ENCODE measurements at places on chromosomes 2 and 18.

DNA sequence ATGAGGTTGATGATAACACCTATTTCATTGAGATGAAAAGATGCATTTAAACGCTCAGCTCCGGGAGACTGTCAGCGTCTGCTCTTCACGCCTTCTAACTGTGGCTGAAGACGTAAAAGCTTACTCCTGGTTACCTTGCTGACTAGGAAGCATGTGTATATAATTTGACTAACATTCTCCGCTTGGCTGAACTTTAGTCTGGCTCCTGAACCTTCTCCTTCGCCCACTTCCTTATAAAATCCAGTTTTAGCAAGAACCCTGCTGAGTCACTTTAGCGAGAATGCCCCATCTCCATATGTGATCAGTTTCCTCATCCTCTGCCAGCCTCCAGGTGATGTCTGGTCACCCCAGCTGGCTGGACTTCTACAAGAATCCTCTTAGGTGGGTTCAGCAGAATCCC, 12.7 kb upstream of the CREG2 start:
- DNase-seq, result no peak

DNA sequence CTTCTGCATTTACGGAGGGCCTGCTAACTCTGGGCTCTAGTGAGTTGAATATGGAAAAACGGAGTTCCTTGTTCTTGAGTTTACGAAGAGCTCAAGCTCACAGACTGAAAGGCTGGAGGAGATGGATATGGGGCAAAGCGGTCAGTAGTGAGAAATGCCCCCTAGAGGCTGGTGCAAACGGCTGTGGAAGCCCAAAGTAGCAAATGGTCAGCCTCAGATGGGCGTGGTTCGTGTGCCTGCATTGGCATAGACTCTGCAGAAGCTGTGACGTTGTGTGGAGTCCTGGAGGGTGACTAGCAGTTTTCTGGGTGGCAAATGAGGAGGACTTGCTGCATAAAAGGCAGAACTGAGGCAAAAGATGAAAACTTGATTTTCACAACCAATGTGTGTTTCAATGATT, 93.6 kb upstream of the TWIST2 start:
- no peak for DNase-seq

GRCh38 chr2:211503856-211504255, 947.5 kb downstream of the CPS1 start:
- DNase-seq, result no peak

- DNase-seq, result no peak
Measured at GRCh38 chr2:95234816-95235215, 27.5 kb downstream of the ZNF892 start.

DNA sequence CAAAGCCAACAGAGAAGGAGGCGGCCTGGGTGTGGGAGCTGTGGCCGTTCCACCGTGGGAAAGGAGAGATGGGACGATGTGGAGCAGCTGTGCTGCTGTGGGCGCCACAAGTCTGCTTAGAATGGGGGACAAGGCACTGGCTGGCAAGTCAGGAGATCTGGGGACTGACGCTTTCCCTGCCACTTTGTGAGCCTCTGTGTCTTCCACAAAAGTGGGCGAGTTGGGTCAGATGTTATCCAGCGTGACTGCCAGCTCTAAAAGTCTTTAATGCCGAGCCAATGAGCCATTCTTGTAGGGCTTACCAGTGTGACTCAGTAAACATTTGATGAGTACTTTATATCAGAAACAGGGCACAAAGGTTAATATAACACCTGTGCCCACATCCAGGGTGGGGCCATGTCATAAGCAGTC, 113.6 kb upstream of the MGAT5 start:
- no peak for DNase-seq

GRCh38 chr2:144498277-144498676, 21.6 kb downstream of the ZEB2 start:
- no peak for DNase-seq

- no peak for DNase-seq
Measured at GRCh38 chr2:9985531-9986328, 34.2 kb downstream of the GRHL1 start.

GRCh38 chr2:10530607-10531239, 82.6 kb upstream of the ODC1 start:
- no peak for DNase-seq

- no peak for DNase-seq
Measured at GRCh38 chr2:74498500-74499266, 720 bp downstream of the LBX2 start.

DNA sequence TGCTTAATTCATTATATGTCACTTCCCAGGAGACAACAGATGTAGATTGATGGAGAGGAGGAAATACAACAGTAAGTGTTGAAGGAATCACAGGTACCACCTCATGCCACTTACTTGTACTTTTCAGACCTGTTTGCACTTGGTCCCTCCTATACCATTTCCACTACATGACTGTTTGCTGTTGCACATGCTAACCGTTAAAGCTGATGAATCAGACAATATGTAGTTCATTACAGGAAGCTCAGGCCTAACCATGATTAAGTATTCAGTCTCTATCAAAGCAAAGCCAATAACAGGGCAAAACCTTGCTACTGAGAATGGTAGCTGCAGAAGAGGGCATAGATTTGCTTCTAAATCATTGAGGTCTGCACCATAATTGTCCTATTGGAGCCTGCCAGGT, 30.2 kb upstream of the GRP start:
- DNase-seq, result no peak

DNA sequence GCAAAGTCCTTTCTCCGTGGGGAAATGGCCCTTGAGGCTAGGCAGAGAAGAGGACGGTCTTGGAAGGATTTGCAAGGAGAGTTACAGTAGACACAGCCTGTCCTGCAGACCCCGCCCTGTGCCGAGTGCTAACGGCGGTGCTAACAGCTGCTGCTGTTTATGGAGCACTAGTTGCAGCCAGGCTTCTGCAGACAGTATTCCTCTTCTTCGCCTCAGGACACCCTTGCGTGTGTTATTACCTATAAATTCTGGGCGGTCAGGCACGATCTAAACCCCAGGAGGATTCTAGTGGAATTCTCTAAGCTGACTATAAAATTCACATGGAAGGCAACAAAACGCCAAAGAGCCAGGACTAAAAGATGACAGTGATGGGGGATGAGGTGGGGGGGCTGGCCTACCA, 139.8 kb downstream of the GLI2 start:
- DNase-seq, result no peak

- no peak for DNase-seq
Measured at GRCh38 chr2:221235941-221236340, 336.2 kb downstream of the EPHA4 start.

GRCh38 chr18:8084160-8084559, 517.0 kb downstream of the PTPRM start:
- DNase-seq, result no peak

DNA sequence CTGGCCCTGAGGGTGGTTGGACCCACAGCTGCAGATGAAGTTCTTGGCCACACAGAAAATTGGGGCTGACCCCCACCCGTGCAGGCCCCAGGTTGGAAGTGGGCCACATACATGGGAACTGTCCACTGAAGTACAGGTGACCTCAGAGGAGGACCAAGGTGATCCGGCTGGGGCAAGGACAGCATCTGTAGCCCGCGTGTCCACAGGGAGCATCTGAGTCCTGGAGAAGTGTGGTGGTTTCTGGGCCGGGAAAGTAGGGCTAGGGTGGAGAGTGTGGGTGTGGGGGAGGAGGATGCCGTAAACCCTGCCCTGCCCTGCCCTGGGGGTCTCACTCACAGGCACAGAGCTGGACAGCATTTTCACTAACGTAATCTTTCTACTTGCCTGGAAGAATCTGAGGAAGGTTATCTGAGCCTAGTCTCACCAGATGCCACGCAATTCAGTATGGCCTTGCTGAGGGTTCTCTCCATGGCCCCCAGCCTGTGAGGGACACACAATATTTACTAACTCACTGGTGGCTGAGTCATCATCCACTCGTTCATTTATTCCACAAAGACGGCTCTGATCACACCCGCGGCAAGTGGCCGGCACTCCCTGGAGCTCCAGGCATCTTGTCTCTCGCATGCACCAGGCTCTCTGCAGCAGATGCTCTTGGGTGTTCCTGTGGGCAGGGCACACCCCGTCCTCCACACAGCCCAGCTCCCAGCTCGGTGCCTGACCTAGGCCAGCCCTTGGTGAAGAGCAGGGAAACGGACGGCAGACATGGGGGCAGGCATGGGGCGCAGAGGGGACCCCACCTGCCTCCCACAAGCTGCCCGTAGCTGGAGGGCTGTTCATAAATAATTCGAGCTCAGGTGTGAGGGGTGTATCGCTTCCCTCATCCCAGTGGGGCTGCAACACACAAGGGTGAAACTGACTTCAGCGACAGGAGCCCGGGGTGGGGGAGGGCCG, 51.2 kb downstream of the INHBB start:
- no peak for DNase-seq

DNA sequence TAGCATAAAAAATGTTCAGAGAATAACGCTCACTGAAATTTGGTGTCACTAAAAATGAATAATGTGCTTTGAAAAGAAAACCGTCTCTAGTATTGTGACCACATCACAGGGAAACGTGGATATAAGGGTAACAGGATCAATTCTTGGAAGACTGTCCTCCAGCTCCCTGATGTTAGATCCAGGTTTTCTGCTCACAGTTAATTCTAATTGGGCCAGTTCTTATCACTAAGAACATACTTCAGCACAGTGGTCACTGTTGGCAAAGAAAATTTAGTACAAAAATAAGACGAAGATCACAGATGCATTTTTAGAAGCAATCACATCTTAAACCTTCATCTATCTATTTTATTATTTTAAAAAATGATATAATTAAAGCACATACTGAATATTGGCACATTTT, 57.0 kb upstream of the CD226 start:
- no peak for DNase-seq

DNA sequence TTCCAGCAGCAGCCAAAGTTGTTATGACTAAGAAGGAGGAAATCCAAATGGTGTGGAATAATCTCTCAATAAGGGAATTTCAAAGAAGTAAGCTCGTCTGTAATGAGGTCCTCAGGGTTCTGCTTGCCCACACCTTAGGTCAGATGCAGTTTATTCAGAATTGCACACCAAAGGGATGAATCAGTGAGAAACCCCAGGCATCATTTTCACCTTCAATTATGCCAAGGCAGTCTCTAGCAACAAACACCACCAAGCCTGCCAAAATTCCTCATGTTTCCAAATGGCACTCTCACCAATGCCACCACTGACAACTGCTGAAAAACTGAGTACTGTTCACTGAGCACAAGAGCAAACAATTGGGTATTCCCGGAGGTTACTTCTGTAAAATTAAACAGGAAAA, 43.6 kb downstream of the KCNG3 start:
- DNase-seq, result no peak

- DNase-seq, result no peak
Measured at GRCh38 chr2:65536596-65536995, 104.2 kb upstream of the SPRED2 start.

- DNase-seq, result no peak
Measured at GRCh38 chr18:73151086-73151485, 283.3 kb upstream of the NETO1 start.

DNA sequence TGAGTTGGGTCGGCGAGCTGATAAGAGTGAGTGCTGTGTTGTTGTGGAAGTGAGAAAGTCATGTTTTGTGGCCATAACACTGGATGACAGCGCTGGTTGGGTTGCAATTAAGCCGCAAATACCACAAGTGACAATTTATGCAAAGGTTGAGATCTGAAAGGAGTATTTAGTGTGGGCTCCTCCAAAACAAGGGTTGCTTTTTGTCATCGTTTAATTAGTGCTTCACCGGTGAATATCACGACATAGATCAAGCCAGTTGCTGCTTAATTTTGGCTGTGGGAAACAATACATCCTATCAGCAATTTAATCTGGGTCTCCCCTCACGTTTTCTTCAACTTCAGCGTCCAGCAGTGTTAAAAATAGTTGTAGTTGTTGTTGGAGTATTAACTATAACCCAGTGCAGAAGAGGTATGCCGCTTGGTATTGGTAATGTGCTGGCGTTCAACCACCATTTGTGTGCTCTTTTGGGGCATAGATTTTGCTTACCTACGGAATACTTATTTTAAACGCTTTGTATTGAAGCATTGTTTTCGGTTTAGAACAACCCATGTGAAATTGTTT, 662 bp downstream of the ACVR2A start:
- DNase-seq, result no peak

DNA sequence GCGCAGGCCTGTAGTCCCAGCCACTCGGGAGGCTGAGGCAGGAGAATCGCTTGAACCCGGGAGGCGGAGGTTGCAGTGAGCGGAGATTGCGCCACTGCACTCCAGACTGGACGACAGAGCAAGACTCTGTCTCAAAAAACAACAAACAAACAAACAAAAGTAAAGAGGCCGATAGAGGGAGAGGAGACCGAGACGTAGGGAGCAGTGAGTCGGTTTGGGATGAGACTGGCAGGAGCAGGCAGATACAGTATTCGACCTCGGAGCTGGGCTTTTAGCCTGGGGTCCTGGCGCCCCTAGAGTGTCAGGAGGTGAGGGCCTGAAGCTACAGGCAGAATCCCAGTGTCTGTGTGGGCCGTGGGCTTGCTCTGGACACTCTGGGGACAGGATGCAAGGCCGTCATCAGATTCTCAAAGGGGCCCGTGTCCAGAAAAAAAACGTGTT, 51.2 kb downstream of the SLC4A1AP start:
- DNase-seq, result no peak

- DNase-seq, result no peak
Measured at GRCh38 chr2:219507581-219508443, 6.5 kb upstream of the ASIC4 start.

DNA sequence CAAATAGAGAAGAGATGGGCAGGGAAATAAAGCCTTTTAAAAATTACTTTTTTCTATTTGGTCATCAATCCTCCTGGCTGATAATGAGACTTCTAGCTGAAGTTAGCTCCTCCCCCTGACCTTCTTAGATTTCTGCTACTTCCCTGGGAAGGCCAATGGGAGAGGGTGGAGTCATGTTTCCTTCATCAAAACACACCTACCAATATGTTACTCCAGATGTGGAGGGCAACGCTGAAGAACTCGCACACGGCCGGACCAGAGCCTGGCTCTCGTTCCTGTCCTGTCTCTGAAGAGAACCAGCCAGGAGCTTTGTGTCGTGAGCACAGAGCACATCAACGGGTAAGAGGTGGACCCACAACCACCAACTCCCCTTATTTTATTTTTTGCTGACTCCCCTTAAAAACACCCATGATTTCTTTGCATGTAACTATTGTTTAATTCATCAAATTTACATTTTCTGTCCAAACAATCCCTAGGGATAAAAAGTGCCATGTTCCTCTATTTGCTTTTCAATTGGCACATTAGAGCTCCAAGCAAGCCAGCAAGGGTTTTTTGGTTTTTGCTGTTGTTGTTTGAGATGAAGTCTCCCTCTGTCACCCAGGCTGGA, 94.9 kb downstream of the ADD2 start:
- no peak for DNase-seq

GRCh38 chr2:173472112-173472511, 117.4 kb downstream of the CDCA7 start:
- no peak for DNase-seq

DNA sequence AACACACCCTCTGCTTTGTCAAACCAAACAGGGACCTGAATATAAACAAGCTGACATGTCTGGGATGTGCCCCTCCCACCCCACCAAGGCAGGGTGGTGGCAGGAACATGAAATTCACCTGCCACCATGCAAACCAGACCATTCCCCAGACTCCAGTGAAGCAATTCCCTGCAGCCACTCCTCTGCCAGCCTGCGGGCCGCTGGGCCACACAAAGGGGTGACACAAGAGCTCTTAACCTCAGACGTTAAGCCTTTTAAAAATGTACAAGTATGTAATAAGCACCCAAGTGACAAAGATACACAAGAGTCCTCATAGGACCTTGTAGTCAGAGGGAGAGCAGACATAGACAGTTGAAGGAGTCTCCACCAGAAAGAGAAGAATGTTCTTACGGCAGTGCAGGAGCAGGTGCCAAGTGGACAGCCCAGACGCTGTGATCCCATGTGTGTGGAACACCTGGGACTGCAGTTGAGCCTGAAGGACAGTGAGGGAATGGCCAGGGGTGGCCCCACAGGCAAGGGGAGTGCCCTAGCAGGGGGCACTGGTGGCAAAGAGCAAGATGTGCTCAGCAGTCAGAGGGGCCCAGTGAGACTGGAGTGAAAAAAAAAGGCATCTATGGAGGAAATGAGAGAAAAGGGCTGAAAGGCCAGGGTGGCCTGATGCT, 36.9 kb downstream of the CRACDL start:
- DNase-seq, result no peak
